NCI-H748 treated with DMSO at 0.1 percent for 48 hours (cell line): ENCODE measurements at places on chromosomes 16 and 17.
A peak's percentile ranks its signal among the peaks of the same experiment; 100 is the strongest.

DNA sequence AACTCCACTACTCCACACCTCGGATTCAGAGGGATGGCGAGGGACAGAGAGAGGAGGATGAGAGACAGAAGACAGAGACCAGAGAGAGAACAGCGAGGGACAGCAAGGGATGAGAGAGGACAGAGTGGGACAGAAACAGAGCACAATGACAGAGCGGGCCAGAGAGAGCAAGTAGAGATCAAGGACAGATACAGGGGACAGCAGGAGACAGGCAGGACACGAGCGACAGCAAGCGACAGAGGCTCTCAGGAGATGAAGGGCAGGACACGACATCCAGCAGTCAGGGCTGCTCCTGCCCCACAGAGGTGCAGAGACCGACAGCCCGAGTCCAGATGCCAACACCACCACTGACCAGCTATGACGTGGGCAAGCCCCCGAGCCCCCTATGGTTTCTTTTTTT is 14.9 kb downstream of the CORO7 start:
- no peak for DNase-seq

DNA sequence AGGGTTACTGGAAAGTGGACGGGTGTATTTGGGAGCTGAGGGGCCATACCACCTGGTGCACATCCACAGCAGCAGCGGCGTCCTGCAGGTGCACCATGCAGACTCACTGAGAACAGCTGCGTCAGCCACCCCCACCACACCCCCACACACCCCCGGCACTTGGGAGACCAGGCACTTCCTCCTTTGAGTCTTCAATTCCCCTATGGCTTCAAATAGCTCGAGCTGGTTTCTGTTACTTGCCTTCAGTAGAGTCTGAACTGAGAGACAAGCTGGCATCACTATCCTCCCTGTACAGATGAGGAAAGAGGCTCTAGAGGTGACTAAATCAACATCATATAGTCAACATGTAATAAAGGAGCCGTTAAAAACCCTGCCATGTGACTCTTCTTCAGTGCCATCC is 15.4 kb downstream of the CUEDC1 start:
- DNase-seq, result peak; percentile 33

- DNase-seq, result no peak
Observed at GRCh38 chr17:32882734-32883133, 5.8 kb upstream of the MYO1D start.

DNA sequence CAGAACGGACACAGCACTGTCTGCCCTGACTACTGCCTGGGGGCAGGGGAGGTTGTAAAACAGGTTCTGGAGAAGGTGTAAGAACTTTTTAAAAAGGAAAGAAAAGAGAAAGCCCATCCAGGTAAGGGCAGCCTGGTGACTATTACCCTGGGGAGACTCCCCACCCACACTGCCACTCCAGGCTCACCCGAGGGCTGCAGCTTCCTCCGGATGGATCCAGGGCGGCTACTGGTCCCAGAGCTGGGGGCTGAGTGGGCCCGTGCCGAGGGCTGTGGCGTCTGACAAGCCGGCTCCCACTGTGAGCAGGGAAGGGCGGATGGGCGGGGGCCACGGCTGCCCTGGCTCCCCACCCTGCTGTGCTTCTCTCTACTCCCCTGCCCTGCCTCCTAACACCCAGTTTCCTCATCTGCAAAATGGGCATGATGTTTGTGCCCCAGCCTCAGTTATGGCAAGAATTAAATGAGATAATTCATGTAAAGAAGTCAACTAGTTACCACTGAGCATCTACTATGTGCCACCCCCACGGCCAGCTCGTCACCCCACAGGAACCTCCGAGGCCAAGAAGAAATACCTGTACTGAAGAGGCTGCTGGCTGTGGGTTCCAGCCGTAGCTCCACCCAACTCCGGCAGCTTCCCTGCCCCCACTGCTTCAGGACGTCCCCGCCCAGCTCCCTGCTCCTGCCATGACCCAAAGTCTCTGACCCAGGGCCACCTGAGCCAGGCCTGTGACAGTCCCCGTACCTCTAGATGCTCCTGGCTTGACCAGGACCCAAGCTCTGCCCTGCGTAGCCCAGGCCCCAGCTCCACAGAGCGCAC is 24.2 kb downstream of the KATNB1 start:
- DNase-seq, result no peak

GRCh38 chr17:29066606-29067005 is 23.7 kb downstream of the PIPOX start:
- DNase-seq, result no peak

- no peak for DNase-seq
Observed at GRCh38 chr17:9409878-9410277, 165.7 kb downstream of the STX8 start.

DNA sequence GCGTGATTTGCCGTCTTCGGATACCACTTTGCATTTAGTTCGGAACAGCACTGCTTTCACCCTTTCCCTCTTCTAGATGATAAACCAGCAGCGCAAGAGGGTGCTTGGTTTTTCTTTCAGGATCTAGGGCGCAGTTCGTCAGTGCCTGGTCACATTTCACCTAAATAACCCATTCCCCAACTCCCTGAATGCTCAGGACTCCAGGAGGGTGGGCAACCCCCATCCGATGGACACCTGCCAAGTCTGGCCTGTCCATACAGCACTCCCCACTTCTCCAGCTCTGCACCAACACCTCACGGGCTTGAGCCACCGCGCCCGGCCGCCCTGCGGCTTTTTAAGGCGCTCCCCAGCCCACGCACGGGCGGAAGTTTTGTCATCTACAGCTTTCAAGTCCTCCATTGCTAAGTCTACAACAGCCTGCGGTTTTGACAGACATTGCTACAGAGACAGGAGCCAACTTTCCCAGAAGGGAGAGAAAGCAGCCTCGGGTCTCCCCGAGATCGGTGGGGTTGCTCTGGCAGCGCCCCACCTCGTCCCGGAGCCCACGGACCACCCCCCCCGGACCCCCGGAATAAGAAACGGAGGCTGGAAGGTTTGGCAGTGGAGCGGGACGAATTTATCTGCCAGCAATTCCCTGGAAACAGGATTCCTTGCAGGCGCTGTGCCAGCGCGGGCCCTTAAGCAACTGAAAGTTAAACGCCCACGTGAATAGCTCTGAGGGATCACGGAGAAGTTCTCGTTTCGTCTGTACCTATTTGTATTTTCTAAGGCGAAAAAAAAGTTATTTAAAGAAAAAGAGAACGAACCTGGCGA is 38.6 kb upstream of the SLFN13 start:
- DNase-seq, result no peak

GRCh38 chr17:59637611-59638310 is 18.1 kb downstream of the CLTC start:
- DNase-seq, result no peak

DNA sequence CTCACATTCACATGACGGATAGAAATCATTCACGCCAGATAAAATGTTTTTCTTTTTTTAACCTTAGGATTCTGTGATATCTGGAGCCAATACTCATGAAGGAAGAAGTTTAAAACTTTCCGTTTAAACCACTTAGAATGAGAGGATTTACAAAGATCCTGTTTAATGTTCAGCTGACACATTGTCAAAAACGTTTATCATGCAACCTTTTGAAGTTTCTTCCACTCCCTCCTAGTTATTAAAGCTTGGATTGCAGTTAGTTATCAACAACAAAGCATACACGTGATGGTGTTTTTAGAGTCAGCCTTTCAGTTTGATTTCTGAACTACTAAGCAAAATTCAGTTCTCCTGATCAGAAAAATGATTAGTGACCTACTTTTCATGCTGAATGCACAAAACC is 143.3 kb upstream of the AXIN2 start:
- DNase-seq, result no peak

GRCh38 chr17:41682631-41683030 is 6.1 kb upstream of the EIF1 start:
- no peak for DNase-seq

DNA sequence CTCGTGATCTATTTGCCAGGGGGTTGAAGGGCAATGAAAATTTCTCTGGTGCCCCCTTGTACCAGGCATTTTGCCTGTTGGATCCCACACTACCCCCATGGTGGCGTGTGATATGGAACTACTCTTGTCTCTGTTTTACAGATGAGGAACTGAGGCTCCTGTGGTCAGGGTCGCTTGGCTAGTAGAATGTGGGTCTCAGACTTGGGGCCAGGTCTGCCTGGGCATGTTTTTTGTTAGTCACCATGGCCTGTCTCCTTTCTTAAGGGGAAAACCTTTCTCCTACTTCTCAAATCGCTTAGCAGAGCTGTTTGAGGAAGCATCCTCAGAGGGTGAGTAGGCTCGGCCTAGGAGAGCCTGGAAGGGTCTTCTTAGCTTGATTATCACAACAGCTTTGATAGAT is 51.2 kb downstream of the CLEC16A start:
- DNase-seq, result no peak

GRCh38 chr16:2472885-2473445 is 1.9 kb downstream of the NTN3 start:
- no peak for DNase-seq

DNA sequence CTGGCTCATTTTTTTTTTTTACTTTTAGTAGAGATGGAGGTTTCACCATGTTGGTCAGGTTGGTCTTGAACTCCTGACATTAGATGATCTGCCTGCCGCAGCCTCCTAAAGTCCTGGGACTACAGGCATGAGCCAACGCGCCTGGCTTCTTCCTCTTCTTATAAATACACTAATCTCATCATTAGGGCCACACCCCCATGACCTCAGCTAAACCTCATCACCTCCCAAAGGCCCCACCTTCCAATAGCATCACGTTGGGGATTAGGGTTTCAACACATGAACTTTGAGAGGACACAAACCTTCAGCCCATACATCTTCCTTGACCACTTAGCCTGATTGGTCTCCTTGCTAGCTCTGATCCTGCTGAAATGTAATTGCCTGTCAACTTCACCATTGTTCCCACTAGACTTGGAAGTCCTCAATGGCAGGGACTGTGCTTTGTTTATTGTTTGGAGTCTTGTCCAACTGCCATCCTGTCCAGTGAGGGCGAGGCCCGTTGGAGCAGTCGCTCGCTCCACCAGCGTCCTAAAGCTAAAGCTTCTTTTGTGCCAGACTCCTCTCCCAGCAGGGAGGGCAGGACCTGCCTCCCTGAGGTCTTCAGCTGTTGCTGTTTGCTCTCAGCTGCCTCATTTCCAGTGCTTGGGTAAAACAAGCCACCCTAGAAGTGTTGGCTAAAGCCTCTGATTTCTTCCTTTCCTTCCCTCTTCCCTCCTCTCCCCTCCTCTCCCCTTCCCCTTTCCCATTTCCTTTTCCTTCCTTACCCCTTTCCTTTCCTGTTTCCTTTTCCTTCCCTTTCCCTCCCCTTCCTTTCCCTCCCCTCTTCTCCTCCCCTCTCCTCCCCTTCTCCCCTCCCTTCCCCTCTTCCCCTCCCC is 85.3 kb downstream of the HAPSTR1 start:
- no peak for DNase-seq

DNA sequence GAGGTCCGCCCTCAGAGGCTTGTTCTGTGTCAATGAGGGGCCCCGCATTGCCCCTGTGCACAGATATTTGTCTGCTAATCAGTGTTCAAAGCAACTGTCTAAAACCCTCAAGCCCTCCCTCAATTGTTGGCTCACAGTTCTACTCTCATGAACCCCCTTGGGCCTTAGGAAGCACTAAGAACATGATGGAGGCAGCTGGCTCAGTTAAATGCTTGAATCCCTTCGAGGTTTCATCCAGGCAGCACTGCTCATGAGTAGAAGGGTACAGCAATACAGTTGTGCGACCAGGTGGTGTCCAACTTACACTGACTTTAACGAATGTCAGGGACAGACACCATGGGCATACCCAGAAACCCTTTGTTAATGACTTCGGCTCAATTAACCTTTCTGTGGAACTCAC is 89.2 kb upstream of the WSCD1 start:
- DNase-seq, result no peak

DNA sequence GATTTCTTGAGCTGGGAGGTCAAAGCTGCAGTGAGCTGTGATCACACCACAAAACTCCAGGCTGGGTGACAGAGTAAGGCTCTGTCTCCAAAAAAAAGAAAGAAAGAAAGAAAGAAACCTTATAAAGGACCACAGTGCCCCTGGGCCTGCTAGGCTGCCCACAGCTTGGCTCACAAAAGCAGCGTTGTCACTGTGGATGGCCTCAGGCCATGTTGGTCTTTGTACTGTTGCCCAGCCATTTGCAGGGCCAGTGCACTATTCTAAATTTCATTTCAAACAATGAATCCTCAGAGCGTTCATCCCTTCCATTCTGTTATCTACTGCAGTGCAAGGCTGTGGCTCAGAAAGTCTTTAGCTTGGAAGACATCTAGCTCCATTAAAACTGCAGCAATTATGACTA is 208.4 kb downstream of the SLC39A11 start:
- DNase-seq, result no peak

DNA sequence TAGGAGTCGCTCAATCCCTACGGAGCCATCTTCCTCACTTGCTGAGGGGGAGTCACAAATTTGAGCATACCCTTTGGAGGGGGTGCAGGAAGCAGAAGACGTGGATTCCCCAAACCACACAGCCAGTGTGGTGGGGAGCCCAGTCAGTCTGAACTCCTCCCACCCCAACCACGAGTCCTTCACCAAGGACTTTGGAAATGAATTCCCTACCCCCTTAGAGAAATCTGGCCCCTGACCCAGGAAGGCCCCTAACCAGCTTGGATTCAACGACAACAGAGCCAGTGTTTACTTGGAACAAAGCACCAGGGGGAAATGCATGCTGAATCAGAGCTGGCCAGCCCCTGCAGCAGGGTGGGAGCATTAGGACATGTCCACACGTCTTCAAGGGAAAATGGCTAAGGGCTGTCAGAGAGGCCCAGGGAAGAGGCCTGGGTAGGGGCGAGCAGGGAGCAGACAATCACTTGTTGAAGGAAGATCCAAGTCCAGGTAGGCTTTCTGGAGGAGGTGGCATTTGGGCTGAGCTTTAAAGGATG is 5.5 kb upstream of the TMEM92 start:
- DNase-seq, result no peak

- DNase-seq, result no peak
Observed at GRCh38 chr16:79662669-79663313, 62.3 kb upstream of the MAF start.

- peak; percentile 1 for DNase-seq
Observed at GRCh38 chr16:57446531-57447185, 527 bp downstream of the CIAPIN1 start.

GRCh38 chr17:14014657-14015056 is 54.6 kb upstream of the COX10 start:
- DNase-seq, result no peak

DNA sequence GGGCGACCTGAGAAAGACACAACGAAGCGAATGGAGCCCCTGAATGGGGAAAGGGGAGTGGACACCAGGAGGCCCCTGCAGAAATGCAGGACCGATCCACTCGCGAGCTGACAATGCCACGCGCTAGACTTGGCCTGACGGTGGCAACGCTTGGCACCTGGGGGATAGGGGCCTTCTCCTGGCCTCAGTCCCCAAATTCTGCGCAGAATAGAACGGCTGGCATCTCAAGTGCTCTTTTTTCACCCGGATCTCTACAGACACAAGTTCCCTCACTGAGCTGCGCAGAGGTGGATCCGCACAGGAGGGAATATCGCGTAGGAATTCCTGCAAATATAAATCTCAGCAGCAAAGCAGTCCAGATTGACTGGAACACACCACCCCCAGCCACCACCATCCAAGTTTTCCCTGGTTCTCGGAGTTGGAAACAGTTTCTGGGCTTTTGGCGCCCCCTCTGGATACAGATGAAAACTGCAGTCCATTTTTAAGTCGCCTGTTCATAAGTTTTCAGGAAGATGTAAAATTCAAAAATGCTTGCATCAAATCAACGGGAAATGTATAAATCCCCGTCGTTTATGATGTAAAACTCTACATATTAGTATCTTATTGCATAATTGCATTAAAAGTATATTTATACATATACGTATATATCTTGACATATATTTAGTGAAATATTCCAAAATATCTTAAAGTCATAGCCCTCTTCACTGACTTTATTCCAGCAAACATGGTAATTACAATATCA is 2.3 kb upstream of the SOX9 start:
- DNase-seq, result peak; percentile 61

GRCh38 chr16:47045023-47045422 is 71.5 kb upstream of the DNAJA2 start:
- DNase-seq, result no peak
